Stimulated activated CD4-positive, alpha-beta T cell treated with anti-CD3 and anti-CD28 coated beads, Interleukin-4, amount 100 ng/mL, for 24 hours (primary cell): ENCODE measurements at places on chromosomes 2 and 18.
A peak's percentile ranks its signal among the peaks of the same experiment; 100 is the strongest.

DNA sequence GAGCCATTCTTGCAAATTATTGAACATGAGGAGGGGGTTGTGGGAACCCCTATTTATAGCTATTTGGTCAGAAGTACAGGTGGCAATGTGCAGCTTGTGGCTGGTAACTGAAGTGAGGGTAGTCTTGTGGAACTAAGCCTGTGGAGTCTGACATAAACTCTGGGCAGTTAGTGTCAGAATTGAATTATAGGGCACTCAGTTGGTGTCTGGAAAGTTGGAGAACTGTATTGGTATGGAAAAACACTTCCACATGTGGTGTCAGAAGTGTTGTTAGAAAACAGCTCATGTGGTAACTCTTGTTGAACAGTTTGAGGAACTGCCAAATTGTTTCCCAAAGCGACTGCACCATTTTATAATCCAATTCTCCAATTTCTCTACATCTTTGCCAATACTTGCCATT lies 7.5 kb downstream of the RALBP1 start:
- no peak for DNase-seq

- no peak for DNase-seq
Observed at GRCh38 chr2:3312576-3313345, 64.9 kb downstream of the EIPR1 start.

DNA sequence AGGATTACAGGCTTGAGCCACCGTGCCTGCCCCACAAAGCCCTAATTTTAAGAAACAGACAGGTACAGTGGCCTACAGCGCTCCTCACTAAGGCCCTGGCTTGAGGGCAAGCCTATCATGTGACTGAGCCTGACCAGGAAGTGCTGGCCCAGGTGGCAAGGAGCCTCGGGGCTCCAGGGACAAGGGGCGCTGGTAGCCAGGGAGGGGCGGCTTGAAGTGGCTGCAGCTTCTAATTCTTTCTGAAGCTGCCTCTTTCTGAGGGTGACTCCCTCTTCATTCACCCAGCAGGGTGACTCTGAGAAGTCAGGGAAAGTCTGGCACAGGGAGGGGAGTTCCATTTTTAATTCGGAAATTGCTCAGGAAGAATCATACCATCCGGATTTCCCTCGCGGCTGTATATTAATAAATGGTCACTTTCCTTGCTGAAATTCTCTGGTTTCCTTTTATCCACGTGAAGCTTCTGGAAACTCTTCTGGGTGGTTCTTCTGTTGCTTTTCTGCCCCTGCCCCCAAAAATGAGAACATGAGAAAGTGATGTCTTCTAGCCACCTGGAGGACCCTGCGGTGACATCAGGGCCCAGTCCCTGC lies 115.7 kb downstream of the FAM210A start:
- no peak for DNase-seq

DNA sequence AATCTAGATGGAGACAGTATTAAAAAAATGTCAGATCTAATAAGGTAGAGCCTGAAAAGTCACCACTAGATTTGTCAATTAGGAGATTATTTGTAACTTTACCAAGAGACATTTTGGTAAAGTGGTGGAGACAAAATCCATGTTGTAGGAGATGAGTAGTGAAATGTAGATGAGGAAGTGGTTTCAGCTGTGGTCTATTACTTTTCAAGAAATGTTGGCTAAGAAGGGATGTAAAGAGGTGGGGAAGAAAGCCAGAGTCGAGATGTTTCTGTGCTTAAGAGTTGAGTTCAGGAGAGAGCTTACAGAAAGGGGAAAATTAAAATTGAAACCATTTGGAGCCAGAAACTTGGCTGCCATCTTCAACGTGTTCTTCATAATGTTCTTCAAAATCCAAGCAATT lies 22.2 kb downstream of the ACVR2A start:
- DNase-seq: no peak

DNA sequence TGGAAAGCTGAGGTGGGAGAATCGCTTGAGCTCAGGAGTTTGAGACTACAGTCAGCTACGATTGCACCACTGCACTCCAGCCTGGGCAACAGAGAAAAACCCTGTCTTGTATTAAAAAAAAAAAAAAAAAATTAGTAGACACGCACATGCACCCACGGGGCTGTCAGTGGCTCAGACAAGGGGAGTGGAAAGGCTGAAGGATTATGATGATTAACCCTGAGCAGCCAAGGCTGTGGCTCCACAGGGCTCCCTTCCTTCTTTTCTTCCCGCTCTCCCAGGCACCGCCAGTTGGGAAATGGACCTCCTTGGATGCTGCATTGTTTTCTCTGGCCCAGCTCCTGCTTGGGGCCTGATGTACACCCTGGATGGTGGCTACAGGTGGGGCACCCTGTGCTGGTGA lies 49.0 kb upstream of the RAB6C start:
- no peak for DNase-seq

DNA sequence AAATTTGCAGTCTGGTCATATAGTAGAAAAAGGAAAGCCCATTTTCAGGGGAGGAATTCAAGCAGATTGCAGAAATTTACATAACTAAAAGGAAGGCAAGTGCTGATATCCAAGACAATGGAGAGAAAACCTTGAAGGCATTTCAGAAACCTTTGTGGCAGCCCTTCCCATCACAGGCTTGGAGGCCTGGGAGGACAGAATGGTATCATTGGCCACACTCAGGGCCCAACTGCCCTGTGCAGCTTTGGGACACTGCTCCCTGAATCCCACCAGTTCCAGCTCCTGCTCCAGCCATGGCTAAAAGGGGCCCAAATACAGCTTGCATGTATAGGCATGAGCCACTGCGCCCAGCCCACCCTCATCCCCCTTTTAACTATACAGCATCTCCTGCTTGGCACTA lies 81.1 kb upstream of the NYAP2 start:
- DNase-seq: no peak

GRCh38 chr18:44691148-44691925 lies 10.6 kb downstream of the SETBP1 start:
- DNase-seq: no peak

DNA sequence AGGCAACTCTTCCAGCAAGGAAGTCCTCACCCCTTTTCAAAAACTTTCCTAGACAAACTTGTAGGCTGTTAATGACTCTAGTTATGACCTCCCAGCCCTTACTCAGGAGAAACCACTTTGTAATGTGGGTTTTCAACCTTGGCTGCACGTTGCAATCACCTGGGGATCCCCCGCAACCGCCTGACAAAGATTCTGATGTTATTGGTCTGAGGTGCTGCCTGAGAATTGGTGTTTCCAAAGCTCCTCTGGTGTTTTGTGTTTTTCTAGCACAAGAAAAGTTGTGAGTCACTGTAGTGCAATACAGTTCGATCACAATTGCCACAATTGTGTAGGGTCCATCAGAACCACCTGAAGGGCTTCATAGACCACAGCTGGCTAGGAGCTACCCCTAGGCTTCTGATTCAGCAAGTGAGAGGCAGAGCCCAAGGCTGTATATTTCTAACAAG lies 121.6 kb downstream of the SP100 start:
- DNase-seq: no peak

DNA sequence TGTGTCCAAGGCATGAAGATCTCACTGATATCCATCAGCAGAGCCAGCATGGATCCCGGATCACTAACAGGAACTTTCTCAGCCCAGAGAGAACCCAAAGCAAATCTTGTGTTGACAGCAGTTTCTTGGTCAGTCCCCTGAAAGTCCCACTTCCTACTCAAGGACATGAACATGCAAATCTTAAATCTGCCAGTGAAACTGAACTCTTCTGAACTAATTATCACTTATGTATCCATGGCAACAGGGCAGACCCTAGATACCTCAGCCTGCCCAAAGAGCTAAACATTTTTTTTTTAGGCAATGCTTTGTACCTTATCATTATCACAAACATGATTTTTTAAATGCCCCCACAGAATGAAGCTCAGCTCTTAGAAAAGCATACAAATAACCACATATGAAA lies 127.8 kb upstream of the DDX18 start:
- DNase-seq: no peak

- DNase-seq: no peak
Observed at GRCh38 chr2:43269706-43270105, 43.3 kb upstream of the ZFP36L2 start.

DNA sequence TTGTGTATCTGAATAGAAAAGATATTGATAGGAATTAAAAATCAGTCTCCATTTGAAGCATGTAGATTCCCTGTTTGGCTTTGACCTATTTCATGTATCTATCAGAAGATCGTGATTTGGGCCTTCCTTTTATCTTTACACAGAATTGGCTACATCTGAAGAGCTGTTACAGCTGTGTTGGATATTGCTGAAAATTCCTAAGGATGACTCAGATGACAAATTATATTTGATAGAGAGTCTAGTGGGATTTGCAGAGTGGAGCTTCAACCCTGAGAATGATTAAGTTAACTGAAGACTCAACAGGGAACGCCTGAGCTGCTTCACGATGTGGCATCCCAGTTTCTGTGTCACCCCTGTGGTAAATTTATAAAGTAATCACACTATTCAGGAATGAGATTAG lies 4.9 kb upstream of the COL3A1 start:
- no peak for DNase-seq

GRCh38 chr18:31498574-31499524 lies 872 bp downstream of the DSG2 start:
- no peak for DNase-seq

- peak; percentile 30 for DNase-seq
Observed at GRCh38 chr2:94986392-94986963, 39.0 kb upstream of the MAL start.

DNA sequence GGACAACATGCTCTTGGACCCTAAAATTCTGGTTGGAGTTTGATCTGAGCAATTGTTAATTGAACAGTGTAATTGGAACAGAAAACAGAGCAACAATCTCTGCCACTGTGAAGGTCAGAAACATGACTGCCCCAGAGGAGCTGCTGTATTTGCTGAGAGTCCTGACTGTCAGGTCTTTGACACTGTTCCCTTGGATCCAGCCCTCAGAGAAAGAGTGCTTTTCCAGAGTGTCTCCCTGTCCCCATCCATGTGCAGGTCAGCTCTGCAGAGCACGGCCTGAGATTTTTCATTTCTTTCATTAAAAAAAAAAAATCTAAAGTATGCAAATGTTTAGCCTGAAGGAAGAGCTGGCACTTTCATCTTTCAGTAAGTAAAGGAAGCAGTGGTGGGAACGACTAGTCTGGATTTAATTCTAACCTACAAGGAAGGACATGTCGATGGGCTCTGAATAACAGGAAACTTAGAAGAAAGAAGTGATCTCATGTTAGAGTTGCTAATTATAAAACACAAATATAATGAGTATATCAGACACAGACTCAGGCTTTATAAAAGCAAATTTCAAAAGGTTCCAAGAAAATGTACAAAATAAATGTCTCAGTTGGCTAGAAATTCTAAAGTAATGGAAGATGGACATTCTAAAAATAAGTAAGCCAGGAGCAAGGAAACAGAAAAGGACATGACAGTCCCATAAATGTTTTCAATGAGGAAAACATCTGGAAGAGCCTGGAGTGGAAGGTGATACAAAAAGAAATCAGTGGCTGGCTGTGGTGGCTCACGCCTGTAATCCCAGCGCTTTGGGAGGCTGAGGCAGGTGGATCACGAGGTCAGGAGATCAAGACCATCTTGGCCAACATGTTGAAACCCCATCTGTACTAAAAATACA lies 876.5 kb downstream of the EPHA4 start:
- no peak for DNase-seq

DNA sequence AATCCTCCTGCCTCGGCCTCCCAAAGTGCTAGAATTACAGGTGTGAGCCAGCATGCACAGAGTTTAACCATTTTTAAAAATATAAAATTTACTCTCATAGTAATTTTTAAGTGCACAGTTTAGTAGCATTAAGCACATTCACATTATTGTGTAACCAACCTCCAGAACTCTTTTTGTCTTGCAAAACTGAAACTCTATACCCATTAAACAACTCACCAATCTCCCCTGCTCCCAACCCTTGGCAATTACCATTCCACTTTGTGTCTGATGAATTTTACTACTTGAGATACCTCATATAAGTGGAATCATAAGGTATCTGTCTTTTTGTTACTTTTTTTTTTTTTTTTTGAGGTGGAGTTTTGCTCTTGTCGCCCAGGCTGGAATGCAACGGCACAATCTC lies 112.5 kb downstream of the BMPR2 start:
- DNase-seq: no peak

- DNase-seq: no peak
Observed at GRCh38 chr2:101833890-101834523, 136.5 kb downstream of the MAP4K4 start.

DNA sequence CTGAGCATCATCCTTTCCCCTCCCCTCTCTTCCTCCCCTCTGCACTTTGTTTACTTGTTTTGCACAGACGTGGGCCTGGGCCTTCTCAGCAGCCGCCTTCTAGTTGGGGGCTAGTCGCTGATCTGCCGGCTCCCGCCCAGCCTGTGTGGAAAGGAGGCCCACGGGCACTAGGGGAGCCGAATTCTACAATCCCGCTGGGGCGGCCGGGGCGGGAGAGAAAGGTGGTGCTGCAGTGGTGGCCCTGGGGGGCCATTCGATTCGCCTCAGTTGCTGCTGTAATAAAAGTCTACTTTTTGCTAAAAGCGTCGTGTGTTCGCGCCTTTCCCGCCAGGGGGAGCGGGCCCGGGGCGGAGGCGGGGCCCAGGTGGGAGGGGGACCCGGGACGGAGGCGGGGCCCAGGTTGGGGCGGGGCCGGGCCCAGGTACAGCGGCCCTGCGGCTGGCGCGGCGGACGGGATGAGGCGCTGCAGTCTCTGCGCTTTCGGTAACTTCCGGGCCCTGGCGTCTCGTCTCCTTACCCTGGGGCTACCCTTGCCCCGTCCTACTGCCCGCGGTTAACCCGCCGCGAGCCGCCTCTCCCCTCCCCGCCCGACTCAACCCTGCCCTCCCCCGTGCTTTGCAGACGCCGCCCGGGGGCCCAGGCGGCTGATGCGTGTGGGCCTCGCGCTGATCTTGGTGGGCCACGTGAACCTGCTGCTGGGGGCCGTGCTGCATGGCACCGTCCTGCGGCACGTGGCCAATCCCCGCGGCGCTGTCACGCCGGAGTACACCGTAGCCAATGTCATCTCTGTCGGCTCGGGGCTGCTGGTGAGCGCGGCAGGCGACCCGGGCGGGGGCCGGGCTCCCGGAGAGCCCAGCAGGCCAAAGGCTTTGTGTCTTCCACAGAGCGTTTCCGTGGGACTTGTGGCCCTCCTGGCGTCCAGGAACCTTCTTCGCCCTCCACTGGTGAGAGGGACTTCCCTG lies at the start of gene KRTCAP3:
KRTCAP3 (plus strand) TSS at position 424 of the 962 bp plus-strand sequence; CDS start at position 456, 32 bp downstream.
- DNase-seq: peak; percentile 41

DNA sequence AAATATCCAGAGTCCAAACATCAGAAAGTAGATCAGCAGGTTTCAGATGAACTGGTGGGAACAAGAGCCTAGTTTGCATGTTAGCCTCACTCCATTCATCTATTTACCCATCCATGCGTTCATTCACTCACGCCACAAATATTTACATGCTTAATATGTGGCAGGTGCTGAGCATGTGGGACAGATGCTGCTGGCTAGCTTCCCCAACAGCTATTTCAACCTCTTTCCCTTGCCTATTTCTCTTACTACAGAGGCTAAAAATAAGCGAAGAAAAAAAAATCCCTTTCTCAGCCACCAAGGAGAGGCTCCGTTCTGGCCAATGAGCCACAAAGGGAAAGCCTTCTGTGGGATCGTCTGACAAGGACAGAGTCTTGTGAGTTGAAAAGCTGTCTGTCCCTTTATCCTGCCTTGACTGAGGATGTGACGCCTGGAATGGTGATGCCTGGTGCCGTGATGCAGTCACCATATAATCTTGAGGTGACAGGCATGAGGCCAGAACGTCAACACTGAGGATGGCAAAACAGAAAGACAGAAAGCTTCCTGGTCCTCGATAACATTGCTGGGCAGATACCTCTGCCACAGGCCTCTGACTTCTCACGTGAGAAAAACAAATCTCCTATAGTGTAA lies 78.2 kb downstream of the KCTD1 start:
- no peak for DNase-seq

GRCh38 chr18:48202006-48202348 lies 207.2 kb downstream of the ZBTB7C start:
- DNase-seq: no peak
